IPS DF 6.9 (cell line): ENCODE measurements at places on chromosomes 6 and 20.

DNA sequence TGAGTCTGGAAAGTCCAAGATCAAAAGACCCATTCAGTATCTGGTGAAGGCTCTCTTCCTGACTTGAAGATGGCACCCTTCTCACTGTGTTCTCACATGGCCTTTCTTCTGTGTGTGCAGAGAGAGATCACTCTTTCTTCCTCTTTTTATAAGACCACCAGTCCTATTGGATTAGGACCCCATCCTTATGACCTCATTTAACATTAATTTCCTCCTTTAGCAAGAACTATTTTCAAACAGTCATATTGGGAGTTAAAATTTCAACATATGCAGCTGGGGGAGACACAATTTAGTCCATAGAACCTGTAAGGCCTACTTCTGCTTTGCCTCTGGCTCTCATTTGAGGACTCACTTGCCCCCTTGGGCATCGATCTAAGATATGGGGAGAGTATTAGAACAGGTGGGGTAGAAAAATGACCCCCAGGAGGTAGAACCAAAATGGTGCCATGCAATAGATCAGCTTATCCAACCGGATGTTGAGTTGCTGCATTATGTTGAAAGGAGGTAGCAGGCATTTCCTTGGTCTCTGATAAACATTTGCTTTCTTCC is 78.4 kb upstream of the ATXN1 start:
- no peak for DNase-seq

DNA sequence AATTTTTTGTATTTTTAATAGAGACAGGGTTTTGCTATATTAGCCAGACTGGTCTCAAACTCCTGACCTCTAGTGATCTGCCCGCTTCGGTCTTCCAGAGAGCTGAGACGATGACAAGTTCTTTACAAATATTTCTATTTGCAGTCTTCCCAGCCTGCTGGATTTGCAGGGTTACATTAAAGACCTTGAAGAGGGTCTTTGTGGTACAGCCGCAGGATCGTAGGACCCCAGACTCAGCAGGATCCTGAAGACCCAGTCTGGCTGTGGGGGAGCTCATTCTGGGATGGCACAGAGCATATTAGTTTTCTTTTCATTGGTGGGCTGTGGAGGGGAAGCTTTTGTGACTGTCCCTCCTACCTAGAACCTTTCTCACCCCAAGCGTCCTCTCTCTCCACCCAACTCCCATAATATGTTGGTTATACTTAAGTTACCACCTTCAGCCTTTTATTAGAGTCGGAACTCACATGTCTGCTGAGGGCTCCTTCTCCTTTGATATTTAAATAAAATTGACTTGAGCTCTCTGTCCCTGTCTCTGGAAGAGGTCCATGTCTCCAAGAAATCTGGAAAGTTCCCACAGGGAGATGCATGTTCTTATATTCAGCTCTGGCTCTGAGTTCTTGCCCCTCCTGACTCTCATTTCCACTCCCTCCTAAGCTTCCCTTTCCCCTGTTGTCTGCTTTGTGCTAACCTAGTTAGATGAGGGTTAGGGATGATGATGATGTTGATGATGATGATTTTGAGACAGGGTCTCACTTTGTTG is 72.0 kb downstream of the TIAM2 start:
- no peak for DNase-seq

DNA sequence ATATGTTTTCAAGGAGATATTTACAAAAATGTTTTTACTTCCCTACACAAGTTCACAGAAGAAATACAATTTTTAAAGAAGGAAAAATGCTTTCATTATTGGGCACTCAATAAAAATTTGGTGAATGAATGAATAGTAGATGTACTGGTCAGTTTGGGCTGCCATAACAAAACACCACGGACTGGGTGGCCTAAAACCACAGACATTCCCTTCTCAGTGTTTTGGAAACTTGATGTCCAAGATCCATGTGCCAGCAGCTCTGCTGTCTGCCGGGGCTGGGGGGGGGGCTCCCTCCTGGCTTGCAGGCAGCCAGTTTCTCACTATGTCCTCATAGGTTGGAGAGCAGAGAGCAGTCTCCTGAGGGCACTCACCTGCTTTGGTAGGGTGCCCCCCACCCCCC is 62.0 kb downstream of the FAM120B start:
- no peak for DNase-seq

DNA sequence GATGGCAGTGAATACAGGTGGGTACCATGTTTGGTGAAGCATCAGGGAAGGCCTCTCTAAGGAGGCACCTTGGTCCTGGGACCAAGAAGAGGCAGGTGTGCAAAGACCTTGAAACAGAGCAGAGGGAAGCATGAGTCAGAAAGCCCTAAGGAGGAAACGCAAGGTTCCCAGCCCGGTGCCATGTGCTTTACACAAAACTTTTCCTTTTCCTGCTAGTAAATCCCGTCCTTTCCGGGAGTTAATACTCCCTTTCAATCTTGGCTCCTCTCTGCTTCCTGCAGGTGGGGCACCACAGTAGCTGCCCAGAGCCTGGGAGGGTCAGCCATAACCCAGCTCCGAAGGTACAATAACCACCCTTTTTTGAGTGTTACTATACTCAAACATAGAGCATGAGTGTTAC is 19.4 kb upstream of the SLC23A2 start:
- no peak for DNase-seq

- DNase-seq: no peak
Observed at GRCh38 chr6:116568821-116569755, 2.2 kb upstream of the RWDD1 start.

DNA sequence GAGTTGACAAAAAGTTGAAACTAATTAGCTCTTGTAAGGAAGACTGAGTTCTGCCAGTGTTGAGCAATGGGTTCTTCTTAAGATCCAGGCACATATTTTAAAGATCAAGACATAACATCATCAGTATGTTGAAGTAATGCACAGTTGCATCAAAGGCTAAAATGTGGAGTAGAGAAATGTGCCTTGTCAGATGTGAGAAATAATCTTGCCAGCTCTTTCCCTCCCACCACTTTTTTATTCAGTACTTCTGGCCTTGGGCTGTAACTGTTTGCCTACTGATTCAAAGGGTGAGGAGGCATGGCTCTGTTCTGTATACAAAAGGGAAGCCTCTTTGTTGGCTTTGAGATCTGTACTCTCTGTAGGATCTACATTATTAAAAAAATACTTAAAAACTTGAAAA is 13.1 kb downstream of the PKIB start:
- no peak for DNase-seq

DNA sequence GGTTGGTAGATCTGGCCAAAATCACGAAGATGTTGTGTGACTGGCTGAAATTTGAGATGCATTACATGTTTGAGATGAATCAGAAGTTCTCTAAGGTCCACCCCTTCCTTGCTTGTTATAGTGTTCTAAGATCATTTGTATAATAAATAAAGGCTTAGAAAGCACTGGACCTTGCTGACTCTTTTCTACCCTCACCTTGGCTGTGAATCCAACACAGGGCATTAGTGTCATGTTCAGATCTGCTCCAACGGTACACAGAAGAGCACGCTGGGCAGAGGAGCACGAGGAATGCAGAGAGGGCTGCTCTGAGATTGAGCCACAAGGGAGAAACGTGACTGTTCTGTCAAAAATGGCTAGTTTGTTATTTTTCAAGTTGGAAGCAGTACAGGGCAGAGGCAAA is 169.5 kb upstream of the HDAC2 start:
- no peak for DNase-seq
